Stimulated activated CD8-positive, alpha-beta memory T cell treated with anti-CD3 and anti-CD28 coated beads, Interleukin-7, amount 100 ng/mL, for 1 hour (primary cell): ENCODE measurements at places on chromosomes 11 and 22.

DNA sequence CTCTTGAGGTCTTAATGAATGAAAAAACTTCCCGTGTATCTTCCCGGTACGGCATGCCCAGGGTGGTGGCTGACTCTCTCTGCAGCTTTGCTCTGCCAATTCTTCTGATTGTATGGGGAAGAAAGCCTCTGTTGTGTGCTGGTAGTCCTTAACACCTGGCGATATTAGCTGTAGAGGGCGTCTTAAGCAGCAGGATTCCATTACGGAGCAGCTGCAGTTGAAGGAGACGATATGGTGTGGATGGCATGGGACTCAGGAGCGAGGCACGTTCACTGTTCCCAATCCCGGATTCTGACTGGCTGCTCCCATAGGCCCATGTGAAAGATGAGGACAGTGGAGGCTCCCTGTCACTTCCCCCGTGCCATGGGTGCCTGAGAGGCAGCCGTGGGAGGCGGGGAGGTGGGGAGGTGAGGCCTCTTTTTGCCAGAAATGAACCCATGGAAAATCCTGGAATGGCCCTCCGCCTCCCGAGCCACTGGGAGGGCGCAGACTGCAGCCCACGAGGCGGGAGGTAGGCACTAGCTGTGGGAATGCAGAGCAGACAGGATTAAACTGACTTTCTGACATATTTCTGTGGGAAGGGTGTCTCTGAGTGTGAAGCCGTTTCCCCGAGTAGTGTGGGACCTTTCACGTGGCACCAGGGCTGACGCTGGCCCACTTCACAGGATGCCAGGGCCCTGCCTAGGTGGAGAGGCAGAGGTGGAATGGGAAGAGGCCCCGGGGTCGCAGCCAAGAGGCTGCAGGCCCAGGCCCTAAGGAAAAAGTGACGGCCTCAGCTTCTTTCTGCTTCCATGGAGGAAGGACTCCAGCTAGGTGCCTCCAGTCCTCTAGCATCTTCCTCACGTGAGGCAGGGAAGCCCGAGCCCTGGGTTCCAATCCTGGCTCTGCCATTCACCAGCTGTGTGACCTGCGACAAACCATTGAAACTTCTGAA, 121.4 kb upstream of the CD82 start:
- no peak for DNase-seq

DNA sequence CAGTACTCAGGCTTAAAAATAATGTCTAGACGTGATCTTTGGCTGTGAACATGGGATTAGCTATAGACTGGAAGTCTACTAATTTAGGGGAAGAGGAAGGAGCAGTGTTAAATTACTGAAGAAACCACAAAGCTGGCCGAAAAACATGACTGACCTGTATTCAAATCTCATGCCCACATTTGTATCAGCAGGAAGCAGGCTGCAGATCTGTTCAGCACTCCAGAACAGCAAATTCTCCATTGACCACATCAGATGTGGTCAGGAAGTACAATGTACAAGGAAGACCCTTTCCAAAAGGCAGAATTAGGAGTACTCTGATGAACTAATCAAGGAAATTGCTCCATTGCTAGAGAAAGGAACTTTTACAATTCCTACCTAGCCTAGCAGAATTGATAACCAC, 31.7 kb downstream of the DCDC1 start:
- no peak for DNase-seq

GRCh38 chr11:22670830-22671229, 4.4 kb downstream of the GAS2 start:
- DNase-seq, result no peak

DNA sequence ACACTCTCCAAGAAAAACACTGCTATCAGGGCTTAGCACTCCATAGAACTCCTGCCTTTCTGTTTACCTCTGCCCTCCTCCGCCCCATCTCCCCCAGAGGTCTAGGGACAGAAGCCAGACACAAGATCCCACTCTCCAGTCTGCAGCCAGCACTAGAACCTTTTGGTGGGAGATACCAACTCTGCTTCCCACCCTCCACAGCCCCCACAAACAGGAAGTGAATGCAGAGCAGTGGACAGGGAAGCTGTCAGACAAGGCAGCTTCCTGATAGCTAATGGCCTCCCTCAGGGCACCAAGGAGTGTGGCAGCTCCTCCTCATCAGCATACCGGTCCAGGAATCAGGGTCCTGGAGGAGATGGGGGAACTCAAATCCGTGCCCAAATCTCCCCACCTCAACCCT, 5.1 kb downstream of the SCN4B start:
- DNase-seq, result no peak

GRCh38 chr11:3189196-3189843, 24.2 kb upstream of the OSBPL5 start:
- DNase-seq, result no peak

DNA sequence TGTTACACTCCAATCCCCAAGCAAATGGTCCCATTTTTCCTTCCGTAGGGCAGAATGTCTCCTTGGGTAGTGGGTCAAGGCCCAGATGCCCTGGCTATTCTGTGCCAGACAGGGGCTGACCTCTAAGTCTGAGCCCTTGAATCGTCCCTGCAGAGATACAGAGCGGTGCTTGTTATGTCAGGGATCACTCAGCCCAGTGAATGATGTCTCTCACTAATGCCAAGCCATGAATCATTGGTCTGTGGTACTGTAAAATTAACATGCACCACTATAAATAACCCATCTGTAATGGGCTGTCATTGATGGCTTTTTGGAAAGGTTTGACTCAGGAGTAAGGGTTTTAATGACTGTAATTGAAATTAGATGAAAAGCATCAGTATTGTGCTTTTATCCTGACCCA, 35.3 kb upstream of the KIRREL3 start:
- DNase-seq, result no peak

GRCh38 chr11:129695571-129696308, 119.9 kb upstream of the TMEM45B start:
- DNase-seq, result peak; percentile 44

DNA sequence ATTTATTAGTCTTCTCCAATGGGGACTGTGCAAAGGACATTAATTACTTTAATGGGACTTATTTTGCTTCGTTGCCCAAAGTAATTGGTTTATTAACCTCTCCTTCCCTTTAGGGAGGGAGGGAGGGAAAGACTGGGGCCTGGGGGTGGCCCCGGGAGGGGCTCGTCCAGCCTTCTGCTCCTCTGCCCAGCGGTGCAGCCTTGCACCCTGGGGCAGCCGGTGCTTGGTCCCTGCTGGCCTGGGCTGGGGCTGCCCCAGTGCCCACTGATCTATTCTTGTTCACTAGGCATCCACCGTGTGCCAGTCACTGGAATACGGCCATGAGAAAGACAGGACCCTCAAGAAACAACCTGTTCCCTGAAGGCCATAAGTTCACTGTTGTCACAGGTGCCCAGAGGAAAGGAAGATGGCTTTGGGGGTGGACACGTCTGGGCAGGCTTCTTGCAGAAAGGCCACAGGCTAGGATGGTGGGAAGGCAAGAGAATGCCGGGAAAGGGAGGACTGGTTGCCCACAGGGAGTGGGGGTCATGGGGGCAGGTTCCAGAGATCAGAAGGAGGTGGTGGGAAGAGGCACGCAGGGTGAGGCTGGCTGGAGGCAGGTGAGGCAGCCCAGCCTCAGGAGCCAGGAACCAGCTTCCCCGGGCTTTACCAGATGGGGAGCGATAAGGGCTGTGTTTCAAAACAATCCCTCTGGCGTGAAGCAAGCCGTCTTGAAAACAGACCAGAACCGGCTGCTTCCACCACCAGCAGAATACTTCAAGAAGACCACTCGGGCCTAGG, 47.6 kb upstream of the KCNQ1OT1 start:
- no peak for DNase-seq

DNA sequence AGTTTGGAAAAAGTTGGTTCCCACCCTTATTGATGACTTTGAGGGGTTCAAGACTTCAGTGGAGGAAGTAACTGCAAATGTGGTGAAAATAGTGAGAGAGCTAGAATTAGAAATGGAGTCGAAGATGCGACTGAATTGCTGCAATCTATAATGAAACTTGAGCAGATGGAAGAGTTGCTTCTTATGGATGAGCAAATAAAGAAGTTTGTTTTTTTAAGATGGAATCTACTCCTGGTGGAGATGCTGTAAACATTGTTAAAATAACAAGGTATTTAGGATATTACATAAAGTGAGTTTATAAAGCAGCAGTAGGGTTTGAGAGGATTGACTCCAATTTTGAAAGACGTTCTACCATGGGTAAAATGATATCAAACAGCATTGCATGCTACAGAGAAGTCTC, 64.2 kb upstream of the GRK2 start:
- no peak for DNase-seq

DNA sequence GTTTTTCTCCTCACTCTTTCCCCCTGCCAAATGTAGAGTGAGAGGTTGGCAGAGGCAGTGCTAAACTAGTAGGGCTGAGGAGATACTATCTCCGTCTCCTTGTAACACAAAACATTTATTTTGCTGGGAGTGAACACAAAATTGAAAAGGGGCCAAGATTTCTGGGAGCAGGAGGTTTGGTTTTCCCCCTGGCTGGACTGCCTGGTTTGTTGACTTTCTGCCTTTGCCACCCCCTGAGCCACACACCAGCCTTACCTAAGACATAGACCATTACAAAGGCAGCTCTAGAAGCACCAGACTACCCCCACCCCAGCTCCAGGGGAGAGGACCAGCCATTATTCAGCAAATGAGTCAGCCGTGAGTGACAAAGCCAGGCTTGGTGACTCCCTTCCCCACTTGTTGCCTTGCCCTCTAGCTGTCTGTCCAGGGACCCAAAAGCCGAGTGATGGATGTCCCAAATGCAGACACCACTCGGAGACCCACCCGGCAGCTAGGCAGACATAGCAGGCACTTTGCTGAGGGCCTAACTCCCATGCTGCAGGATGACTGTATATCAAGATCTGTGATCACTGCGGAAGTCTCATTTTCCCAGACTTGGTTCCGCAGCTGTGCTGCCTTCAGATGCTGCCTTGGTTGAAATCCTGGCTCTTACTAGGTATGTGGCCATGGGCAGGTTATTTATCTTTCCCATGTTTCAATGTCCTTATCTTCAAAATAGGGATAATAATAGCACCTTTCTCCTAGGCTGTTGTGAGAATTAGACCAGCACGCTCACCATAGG, 17.7 kb upstream of the CDON start:
- DNase-seq, result no peak

- DNase-seq, result no peak
Observed at GRCh38 chr11:1450949-1451710, 35.4 kb downstream of the MOB2 start.

- no peak for DNase-seq
Observed at GRCh38 chr11:8006349-8006977, 19.3 kb downstream of the EIF3F start.

- DNase-seq, result no peak
Observed at GRCh38 chr11:127733552-127733951, 733.0 kb upstream of the KIRREL3 start.

DNA sequence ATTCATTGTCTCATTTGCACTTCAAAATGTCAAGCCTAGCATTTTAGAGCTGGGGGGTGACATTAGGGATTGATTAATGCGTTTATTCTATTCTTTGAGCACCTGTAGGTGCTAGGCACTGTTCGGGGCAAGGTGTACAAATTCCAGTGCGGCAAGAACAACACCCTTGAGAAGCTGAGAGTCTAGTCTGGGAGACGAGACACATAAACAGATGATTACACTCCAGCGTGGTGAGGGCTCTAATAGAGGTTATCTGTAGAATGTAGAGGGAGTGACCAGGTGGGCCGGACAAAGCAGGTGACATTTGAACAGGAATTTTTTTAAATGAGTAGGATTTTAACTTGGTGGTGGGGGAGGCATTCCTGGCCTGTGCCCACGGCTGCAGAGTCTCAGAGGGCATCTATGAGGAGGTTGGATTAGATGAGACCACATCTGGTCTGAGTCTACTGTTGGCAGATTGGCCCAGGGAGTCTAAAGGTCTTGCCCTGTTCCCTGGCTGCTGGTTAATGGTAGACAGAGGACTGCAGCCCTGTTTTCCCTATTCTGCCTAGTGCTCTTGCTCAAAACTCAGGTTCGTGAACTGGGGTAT, 970 bp downstream of the CAT start:
- DNase-seq, result no peak

DNA sequence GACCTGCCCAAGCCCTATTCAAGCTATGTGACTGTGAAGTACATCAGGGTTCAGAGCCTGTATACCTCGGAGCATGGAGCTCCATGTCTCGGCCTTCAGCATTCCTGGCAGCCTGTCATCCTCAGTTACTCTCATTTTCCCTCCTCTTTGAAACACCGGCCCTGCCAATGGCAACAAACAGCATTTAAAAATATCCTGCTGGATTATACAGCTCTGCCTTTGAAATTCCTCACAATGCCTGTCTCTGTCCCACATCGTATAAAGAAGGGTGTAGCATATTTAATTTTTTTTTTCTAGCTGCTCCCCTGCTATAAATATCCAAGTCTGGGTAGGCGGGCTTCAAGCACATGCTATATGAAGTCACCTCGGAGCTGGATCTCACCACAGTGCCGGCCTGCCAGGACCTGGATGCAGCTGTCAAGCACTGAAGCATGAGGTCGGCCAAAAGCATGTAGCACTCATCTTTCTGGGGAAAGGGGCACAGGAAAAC, 11.8 kb downstream of the ABTB2 start:
- DNase-seq, result no peak

DNA sequence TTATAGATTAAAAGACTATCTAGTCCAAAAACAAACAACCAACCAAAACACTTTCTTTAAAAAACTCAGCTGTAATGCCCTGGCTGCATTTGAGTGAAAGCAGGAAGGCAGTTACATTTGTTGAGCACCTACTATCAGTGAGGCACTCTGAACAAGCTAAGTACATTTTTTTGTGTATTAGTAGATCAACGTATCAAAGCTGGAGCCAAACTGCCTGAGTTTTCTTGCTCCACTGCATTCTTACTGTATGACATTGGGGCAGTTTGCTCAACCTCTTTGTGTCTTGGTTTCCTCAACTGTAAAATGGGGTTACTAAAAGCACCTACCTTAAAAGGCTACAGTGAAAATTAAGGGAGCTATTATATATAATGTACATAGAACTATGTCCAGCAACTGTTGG, 22.0 kb downstream of the COA4 start:
- DNase-seq, result no peak

DNA sequence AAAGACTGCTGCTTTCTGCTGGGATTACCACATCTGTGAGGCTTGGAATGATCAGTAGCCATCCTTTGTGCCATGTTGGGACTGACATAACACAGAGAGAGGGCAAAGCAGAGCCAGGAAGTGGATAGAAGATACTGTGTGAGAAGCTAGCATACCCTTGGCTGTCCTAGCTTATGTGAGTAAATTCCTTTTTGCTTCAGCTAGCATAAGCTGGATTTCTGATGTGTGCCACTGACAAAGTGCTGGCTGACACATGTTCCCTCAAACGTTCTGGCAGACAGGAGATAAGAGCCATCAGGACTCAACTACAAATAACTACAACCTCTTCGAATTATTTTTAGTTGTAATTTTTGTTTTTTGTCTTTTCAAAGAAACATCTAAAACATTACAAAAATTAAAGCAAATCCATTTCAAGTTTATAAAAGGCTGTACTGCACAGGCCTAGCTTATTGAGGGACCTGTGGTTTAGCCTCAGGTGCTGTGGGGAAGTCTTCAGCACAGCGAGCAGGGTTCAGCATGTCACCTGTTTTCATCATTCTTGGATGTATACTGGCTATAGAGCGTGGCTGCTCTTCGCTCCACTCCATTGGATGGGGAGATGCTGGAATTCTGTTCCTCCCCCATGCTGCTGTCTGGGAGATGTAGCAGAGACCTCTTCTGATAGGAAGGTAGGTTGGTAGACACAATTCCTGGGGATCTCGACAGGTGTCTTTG, 120.9 kb downstream of the SWAP70 start:
- no peak for DNase-seq
